ENCODE measurements at places on chromosomes 7 and 10. TPM values are rescaled to one million over a fixed set of nuclear protein-coding genes. Genes with fewer than 3 reads are reported as not detected.

The PLAU gene
- 0.64 TPM for total RNA-seq

- no peak overlapping the region for H3K4me3 ChIP-seq
- no peaks in the 10 kb centered on the region for H3K36me3 ChIP-seq
- no peak for DNase-seq
- no peak overlapping the region for H3K27ac ChIP-seq
- H3K27me3 ChIP-seq: no peaks in the 10 kb centered on the region
Measured at GRCh38 chr7:47404010-47404409, 177.9 kb downstream of the TNS3 start.

- DNase-seq: no peak
Measured at GRCh38 chr10:130727766-130728490, 583.6 kb downstream of the TCERG1L start.

GRCh38 chr7:127932076-127932475, 99.2 kb downstream of the LRRC4 start:
- no peaks in the 10 kb centered on the region for H3K27me3 ChIP-seq
- DNase-seq: no peak
- H3K36me3 ChIP-seq: peaks cover 17% of the 10 kb centered on the region
- no peak overlapping the region for H3K4me3 ChIP-seq
- H3K4me1 ChIP-seq: no peaks in the 10 kb centered on the region
